Liver (tissue), 10 donors: ENCODE measurements at places on chromosomes 16 and 17. TPM values are rescaled to one million over a fixed set of nuclear protein-coding genes. Genes with fewer than 3 reads are reported as not detected.

The KREMEN2 gene
- not detected for total RNA-seq

The ARRB2 gene
- 14.1 TPM for total RNA-seq

The FOXL1 gene
- 0.05 TPM for total RNA-seq

DNA sequence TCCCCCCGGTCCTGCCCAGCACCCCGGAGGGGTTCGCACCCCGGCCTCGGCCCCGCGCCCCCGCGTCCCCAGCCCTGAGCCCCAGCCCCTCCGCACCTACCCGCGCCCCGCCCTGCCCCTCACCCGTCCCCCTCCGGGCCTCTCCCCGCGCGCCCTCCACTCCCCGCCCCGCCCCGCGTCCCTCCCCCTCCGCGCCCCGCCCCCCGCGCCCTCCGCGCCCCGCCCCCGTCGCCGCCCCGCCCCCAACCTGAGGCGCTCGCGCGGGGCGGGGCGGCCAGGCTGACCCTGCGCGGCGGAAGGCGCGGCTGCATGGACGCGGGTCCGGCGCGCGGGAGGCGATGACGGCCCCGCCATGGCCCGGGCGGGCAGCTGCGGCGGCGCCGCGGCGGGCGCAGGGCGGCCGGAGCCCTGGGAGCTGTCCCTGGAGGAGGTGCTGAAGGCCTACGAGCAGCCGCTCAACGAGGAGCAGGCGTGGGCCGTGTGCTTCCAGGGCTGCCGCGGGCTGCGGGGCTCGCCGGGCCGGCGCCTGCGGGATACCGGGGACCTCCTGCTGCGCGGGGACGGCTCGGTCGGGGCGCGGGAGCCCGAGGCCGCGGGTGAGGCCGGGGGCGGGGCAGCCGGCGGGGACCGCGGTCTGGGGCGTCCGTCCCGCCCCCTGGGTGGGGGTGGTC is at the start of gene SPIRE2:
TSS of gene SPIRE2 (plus strand) at position 277 of the 671 bp plus-strand sequence. CDS start at position 353, 76 bp downstream.
- H3K4me1 ChIP-seq = peaks cover 24% of the 10 kb centered on the region
- peak within 1 kb of the TSS; percentile 6 for H3K27ac ChIP-seq
- no peaks in the 10 kb centered on the region for H3K36me3 ChIP-seq
- peak; percentile 73 for DNase-seq
- no peaks in the 10 kb centered on the region for H3K27me3 ChIP-seq

- no peak overlapping the region for H3K4me3 ChIP-seq
- no peaks in the 10 kb centered on the region for H3K36me3 ChIP-seq
- H3K27ac ChIP-seq = no peak overlapping the region
- DNase-seq = no peak
- H3K27me3 ChIP-seq = no peaks in the 10 kb centered on the region
- H3K4me1 ChIP-seq = no peaks in the 10 kb centered on the region
Measured at GRCh38 chr16:50445621-50446555, 77.1 kb upstream of the BRD7 start.

GRCh38 chr17:2174014-2174413 is 119.1 kb downstream of the HIC1 start:
- no peak overlapping the region for H3K4me3 ChIP-seq
- H3K27ac ChIP-seq = peak overlapping the region; percentile 74
- H3K4me1 ChIP-seq = peaks cover 54% of the 10 kb centered on the region
- no peaks in the 10 kb centered on the region for H3K27me3 ChIP-seq
- DNase-seq = no peak

GRCh38 chr17:83067718-83068261 is 11.6 kb upstream of the METRNL start:
- H3K27me3 ChIP-seq = no peaks in the 10 kb centered on the region
- no peaks in the 10 kb centered on the region for H3K4me1 ChIP-seq
- H3K36me3 ChIP-seq = no peaks in the 10 kb centered on the region
- no peak overlapping the region for H3K4me3 ChIP-seq
- H3K27ac ChIP-seq = no peak overlapping the region
